ENCODE measurements at places on chromosomes 13 and 19. TPM values are rescaled to one million over a fixed set of nuclear protein-coding genes. Genes with fewer than 3 reads are reported as not detected.

DNA sequence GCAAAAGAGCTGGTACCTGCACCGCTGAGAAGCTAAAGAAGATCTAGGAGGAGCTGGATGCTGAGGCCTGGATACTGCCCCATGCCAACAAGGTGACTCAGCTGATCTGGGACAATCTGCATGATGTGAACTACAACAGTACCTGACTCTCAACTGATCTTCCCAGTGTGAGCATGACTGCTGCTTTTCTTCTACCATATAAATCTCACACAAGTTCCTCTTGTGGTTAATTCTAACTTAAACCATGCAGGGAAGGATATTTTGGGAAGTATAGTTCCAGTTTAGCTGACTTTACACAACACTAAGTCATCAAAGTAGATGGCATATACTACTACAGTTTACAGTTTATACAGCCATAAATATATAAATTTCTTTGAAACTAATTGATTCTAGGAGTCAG is 91.9 kb downstream of the SLAIN1 start:
- no peak for DNase-seq

DNA sequence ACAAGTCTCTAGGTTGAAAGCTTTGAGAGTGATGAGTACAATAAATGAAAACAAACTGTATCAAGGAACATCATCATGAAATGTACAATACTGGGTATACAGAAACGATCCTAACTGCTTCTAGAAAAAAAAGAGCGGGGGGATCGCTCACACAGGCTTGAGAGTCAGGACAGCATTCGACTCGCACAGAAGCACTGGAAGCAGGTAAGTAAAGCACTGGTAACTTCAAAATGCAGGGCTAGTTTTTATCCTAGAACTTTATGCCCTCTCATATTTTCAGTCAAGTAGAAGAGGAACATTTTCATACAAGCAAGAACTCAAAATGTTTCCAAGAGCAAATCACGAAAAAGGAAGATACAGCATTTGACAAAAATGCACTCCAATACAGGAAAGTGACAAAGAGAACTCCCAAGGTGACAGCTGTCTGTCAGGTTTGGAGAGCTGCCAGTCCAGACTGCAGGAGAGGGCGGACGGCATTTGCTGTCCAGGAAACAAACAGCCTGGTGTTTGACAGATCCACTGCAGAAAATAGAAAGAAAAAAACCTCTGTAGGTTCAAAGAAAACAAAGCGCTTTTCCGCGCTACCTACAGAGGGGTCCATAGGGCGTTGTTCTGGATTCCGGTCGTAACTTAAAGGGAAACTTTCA is 58.2 kb upstream of the XPO4 start:
- DNase-seq, result no peak

WDR62 gene
- 5.2 TPM for total RNA-seq

DNA sequence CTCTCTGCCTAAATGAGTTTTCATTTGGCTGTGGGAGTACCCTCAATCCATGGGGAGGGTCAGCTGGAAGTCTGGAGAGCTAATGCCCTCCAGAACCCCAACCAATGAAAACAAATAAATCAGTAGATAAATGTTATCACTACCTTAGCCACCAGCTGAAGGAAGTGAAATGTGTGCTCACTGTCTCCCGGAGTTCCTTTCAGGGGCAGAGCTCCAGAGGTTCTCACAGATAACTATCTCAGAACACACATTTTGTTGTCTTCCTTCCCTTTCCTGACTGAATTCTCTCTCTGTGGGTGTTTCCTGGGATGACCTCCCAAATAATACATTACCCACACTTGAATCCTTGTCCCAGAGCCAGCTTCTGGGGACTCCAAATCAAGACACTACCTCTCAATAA is 779.6 kb downstream of the DIAPH3 start:
- DNase-seq, result no peak

APOC1 gene
- 180 TPM for total RNA-seq

FREM2 gene
- 0.40 TPM for total RNA-seq

FFAR1 gene
- total RNA-seq, result 0.32 TPM

DNA sequence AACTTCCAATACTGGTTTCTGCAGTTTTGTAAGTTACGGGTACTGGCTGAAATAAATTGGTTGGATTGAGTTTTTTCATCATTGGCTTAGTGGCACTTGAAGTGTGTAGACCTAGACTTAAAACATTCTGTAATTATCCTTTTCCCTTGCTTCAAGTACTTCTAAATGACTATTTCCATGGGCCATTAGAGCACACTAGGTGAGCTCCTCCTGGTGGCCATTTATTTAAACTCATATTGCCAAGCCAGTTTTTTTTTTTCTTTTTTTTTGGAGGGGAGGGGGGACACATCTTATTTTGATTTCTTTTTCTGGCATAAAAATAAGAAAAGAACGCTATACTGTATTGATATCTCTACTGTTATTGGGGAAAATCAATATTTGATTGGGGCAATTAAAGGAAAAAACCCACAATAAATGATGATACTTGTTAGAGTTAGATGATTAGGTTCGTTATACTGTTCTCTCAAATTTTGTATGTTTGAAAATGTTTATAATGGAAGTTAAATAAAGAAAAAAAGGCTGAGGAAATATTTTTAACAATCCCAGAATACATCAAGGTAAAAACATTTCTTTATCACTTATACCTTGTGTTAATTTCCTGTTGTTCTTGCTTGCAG is 82.9 kb downstream of the PDS5B start:
- no peak for DNase-seq

UBXN6 gene
- total RNA-seq, result 88.4 TPM

DNA sequence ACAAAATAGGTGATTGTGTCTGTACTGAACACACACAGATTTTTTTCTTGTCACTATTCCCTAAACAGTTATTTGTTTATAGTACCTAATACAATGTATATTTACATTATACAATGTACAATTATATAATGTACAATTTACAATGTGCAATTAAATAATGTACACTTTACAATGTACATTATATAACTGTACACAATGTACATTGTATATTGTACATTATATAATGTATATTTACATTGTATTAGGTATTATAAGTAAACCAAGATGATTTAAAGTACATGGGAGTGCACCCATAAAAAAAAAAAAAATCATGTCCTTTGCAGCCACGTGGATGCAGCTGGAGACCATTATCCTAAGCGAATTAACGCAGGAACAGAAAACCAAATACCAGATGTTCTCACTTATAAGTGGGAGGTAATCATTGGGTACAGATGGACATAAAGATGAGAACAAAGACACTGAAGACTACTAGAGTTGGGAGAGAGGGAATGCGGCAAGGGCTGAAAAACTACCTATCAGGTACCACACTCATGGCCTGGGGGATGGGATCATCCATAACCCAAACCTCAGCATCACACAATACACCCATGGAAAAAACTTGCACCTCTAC is 68.1 kb downstream of the ABCC4 start:
- DNase-seq, result no peak

DNA sequence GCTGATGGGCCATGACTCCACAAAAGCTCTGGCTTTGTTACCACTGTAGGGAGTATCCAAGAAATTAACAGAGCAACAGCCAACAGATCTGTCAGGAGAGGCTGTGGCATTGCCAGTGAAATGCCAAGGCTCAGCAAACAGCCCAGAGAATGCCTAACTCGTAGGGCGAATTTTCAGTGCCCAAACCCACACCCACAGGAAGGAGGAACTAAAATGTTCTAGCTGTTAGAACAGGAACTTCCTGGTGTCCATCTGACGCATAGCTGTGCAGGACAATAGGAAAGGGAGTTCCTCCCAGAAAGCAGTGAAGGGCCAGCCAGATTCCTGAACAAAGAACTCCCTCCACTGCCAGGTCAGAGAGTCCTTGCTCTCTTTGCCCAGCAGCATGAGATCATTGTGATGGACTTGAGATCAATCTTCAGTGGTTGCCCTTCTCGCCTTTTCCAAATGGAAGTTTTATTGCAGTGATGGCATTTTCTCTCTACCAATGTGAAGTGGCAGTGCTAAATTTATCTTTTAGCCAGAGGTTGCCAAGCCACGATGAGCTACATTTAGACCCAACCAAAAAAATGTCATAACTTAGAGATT is 224.2 kb upstream of the STARD13 start:
- peak; percentile 68 for DNase-seq

GRCh38 chr13:87302931-87303330 is 368.2 kb upstream of the SLITRK5 start:
- DNase-seq, result no peak

DNA sequence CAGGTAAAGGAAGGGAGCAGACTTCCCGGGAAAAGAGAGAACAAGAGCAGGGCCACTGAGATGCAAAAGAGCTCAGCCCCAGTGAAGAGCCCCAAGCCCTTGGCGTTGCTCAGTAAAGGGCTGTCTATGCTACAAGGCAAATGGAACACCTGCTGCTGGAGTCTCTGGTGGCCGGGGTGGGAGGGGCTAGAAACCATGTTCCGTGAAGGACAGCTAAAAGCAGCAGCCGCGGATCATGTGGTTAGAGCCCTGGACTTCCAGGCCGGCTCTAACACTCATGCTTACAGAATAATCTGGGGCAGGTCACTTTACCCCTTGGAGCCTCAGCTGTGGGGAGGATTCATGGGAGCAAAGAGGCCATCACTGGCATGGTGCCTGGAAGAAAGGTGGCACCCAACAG is 17.8 kb downstream of the POU2F2 start:
- DNase-seq, result peak; percentile 87

GRCh38 chr19:35222373-35223015 is 6.0 kb downstream of the FAM187B start:
- DNase-seq, result no peak

DNA sequence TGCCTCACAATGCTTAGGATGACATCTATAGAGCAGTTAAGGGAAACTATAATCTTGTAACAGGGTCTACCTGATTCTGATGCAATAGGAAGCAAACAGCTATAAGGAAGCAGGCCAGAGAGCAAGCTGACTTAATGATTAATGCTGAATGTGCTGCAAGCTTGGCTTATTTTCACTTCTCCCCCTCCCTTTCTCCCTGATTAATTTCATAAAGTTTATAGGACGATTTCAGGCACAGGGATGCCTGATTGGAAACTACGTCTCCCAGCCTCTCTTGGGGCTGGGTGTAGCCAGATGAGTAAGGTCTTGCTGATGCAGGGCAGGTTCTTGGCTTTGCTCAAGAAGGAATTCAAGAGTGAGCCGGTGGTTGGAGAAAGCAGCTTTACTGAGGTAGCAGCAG is 82.8 kb upstream of the MRI1 start:
- no peak for DNase-seq

DNA sequence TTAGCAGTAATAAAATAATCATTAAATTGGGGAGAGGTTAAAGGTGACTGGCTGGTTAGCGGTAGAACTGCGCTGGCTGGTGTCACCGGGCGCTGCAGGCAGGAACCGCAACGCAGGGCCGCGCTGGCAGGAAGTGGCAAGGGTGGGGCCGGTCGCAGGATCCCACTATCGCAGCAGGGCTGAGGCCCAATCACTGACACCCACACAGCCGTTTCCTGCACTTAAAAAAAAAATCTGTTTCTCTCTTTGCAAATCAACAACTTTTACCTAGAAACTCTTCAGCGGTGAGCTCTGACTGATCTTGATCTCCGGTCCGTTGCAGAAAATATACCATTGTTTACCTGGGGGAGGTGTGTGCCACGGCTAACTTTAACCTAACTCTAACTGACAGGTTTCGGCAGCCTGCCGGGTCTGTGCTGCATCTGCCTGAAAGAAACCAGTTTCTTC is 46.9 kb downstream of the KLF2 start:
- peak; percentile 98 for DNase-seq

- no peak for DNase-seq
Measured at GRCh38 chr13:111923991-111924677, 142.8 kb upstream of the SOX1 start.

DNA sequence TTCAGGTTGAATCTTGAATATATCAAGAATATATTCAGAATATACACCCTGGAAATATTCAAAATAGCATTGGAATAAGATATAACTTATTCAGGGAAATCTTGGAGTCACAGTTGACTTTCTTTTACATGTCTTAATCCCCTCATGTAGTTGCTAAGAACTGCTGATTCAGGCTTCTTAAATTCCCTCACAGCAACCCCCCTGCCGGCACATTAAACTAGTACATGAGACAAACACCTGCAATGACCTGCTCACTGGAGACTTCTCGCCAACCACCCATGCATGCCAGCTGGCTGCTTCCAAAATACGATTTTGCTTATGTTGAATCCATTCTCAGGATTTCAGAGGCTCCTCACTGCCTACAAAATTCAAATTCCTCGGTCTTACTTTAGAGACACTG is 997.1 kb downstream of the EFNB2 start:
- no peak for DNase-seq

GRCh38 chr19:33499671-33500506 is 21.7 kb downstream of the PEPD start:
- DNase-seq, result peak; percentile 70

GRCh38 chr13:99386495-99386894 is 79.3 kb upstream of the GPR183 start:
- DNase-seq, result no peak

TYROBP gene
- total RNA-seq, result 292 TPM

EGLN2 gene
- 154 TPM for total RNA-seq

GRCh38 chr19:3669947-3670795 is 30.1 kb downstream of the PIP5K1C start:
- no peak for DNase-seq

MEDAG gene
- not detected for total RNA-seq

GRCh38 chr19:50321831-50322230 is 7.3 kb downstream of the KCNC3 start:
- DNase-seq, result no peak

ZNF701 gene
- total RNA-seq, result 21.4 TPM

DNA sequence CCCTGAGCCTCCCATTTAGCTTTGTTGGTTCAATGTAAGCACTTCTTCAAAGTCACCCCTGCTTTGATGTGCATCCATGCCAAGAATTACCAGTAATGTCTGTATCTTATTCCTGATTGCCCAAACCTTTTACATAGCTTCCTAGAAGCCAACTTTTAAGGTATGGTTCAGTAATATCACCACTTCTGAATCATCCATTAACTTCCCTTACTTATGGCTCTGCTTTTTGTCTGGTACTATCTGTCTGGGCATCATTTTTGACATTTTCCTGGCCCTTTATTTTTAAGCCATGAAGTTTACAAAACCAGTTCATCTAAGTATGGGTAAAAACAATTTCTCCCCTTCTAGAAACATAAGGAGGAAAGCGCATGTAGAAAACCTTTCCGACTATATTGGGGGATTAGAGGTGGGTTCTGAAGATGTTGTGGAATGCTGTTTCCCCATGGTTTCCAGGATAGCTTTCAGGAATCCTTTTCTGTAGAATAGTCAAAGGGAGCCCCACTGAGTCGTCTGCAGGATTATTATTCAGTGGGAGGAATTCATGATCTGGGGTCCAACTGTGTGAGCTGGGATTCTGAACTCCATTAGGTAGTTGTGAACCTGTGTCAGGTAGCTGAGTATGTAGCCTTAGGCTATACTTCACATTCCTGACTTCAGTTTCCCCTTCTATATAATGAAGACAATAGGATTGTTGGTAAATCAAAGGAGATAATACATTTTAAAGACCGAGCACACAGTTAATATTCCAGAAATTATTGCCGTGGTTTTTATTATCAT is 163.8 kb downstream of the SUCLA2 start:
- DNase-seq, result no peak

- DNase-seq, result no peak
Measured at GRCh38 chr19:29315556-29316190, 102.7 kb upstream of the UQCRFS1 start.

GRCh38 chr13:98390086-98390715 is 186.7 kb downstream of the STK24 start:
- no peak for DNase-seq

- DNase-seq, result no peak
Measured at GRCh38 chr19:16334411-16334810, 9.8 kb downstream of the KLF2 start.
